ENCODE measurements at places on chromosomes 1 and 21. TPM values are rescaled to one million over a fixed set of nuclear protein-coding genes. Genes with fewer than 3 reads are reported as not detected.

KCNJ6 gene
- total RNA-seq, result 0.78 TPM

TRIM67 gene
- not detected for total RNA-seq

BLACAT1 gene
- total RNA-seq, result 3.8 TPM

FCRL4 gene
- total RNA-seq, result not detected

- DNase-seq, result no peak
Observed at GRCh38 chr1:159908031-159908940, 8.3 kb upstream of the CFAP45 start.

DNA sequence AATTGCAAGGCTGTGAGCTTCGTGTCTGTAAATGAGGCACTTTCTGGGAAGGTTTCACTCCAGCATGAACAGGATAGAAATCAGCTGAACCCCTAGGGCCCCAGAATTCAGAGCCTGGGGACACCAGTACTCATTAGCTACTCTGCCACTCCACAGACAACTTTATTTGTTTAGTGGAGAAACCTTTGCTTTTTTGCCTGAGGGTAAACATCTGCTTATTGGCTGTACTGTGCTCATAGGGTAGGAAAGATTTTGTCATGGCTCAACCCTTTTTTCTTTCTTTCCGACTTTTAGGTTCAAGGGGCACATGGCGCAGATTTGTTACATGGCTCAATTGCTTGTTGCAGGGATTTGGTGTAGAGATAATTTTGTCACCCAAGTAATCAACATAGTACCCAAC, 138.4 kb upstream of the BACE2 start:
- DNase-seq, result no peak

DNA sequence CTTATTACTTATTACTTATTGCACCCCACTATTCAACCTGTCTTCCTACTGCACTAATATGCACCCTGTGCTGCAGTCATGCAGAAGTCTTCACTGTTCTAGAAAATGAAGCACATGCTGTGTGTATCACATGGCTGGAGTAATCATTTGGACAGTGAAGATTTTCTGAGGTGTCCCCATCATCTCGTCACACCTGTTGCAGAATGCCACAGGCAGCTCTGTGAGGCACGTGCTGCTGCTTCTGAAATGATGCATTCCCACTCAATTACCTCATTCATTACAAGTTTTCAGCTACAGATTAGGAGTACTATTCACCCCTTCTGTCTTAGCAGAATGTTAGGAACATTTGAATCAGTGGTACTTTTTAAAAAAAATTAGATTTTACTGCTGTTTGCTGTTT, 325.7 kb upstream of the ST6GALNAC5 start:
- DNase-seq, result no peak

DNA sequence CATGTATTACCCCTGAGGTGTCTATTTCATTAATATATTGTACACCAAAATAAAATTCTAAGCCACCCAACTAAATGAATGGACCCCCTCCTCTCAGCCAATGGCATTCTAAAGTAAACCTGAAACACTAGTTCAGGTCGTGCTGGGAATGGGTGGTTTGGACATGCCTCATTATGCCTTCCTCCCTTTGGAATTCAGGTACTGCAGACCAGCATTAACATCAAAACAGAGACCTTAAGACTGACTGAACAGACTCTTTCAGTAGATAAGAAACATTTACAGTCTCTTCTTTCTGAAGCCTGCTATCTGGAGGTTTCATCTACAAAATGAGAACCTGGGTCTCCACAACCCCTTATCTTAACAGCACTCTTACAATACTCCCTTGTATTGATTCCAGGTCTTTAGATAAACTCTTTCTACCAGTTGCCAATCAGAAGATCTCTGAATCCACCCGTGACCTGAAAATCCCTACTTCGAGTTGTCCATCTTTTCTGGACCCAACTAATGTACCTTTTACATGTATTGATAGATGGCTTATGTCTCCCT, 93.6 kb downstream of the PKN2 start:
- DNase-seq, result no peak

DNA sequence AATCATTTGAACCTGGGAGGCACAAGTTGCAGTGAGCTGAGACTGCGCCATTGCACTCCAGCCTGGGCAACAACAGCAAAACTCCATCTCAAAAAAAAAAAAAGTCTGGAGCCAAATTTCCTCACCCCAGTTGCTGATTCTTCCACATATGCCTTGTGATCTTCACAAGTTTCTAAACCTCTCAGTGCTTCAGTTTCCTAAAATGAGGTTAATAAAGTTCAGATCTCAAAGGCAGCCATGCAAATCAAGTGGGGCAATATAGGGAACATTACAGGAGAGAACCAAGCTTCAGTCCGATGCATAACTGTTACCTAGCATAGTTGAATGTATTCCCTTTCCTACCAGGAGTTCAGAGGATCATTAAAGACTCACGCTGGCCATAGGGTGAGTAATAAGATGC, 4.8 kb downstream of the ITLN1 start:
- no peak for DNase-seq

DNA sequence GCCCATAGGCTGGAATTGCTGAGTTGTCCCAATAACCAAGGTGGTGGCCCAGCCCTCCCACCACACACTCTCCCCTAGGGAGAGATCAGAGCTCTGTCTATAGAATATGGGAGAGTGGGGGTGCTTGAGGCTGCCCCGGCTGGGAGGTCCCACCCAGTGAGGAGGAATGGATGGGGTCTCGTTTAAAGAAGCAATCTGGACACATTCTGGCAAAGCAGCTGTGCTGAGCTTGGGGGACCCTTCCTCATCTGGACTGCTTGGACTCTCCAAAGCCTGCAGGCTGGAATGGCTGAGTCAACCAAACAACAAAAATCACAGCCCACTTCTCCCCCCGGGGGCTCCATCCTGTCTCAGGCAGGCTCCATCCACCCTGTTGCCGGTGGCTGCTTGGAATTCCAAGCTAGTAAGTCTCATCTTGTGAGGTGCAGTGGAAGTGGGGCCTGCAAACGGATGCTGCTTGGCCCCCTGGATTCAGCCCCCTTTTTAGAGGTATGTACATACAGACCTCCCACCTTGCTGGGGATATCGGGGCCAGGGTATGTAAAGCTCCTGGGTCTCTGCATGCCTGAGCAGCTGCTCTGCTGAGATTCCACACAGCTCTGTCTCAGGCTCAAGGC, 67.1 kb upstream of the FAM78B start:
- no peak for DNase-seq

- no peak for DNase-seq
Observed at GRCh38 chr21:28827422-28827821, 165.3 kb downstream of the LTN1 start.

GRCh38 chr1:41861535-41862383, 57.0 kb downstream of the HIVEP3 start:
- no peak for DNase-seq

DNA sequence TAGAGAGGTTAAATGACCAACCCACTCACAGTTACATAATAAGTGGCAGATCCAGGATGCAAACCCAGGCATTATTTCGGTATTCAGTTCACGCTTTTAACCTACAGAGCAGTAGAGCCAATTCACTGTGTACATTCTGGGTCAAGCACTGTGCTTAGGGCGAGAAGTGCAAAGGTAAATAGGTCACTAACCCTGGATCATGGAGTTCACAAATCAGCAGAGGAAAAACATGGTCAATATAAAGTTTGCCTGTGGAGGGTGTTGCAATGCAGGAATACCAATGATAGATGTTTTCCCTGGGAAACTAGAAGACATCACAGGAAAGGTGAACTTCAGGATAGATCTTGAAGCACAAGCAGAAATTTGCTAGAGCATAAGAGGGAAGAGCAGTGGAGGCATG, 253.4 kb upstream of the NFIA start:
- DNase-seq, result no peak

- peak; percentile 38 for DNase-seq
Observed at GRCh38 chr1:233904633-233905415, at the start of gene SLC35F3. TSS of gene SLC35F3 (plus strand) at chr1:233904676.

DNA sequence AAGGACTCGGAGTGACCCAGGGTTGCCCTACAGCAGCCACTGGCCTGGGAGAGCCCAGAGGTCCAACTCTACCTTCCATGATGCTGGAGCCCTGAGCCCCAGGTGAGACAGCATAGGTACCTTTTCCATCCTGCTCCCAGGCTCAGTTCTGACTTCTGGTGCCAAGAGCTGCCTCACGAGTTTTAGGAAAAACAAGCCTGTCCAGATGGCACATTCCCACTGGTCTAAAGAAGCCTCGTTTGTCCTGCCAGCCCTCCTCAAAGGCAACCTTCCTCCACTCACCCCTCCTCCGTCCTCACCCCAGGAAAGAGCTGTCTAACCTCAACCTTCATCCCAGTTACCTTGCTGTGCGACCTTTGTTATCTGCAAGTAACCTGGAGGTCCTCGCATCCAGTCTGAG, 53.5 kb upstream of the PRELP start:
- no peak for DNase-seq

DNA sequence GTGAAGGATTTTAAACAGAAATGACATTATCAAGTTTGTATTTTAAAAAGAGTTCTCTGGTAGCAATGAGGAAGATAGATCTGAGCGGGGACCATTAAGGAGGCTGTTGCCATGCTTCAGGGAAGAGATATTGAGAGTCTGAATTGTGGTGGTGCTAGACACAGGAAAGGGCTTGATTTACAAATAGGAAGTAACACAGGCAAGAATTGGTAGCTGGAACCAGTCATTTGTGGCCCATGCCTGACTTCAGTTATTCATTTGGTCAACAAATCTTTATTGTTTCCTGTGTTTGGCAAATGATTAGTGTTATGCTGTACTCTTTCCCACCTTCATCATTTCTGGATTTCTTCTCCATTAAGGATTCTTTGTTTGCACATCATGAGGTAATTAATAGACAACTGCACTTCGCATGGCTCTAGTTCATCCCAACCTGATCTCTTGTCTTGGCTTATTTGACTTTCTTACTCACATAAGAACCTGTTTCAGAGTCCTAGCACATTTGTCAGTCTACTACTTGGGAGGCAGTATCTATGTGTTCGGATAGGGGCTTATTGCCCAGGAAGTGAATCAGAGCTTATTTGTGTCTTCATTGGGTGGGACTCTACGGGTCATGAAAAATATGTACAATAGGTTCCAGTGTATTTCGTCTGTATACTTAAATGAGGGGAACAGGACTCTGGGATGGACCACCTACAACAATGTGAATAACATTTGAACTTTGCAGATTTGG, 32.3 kb downstream of the EEIG2 start:
- no peak for DNase-seq

DNA sequence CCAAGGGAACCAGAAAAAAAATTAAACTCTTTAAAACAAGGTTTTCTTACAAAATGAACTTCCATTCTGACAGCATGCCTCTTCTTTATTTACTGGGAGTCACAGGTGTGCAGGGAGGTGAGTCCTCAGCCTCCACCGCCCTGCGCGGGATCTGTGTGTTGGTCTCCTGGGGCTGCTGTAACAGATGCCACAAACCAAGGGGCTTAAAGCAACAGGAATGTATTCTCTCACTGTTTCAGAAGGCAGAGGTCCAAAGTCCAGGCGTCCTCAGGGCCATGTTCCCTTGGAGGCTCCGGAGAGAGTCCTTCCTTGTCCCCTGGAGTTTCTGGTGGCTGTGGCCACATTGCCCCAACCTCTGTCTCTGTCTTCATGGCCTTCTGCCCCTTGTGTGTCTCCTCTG, 123.6 kb upstream of the C1orf174 start:
- DNase-seq, result no peak

DNA sequence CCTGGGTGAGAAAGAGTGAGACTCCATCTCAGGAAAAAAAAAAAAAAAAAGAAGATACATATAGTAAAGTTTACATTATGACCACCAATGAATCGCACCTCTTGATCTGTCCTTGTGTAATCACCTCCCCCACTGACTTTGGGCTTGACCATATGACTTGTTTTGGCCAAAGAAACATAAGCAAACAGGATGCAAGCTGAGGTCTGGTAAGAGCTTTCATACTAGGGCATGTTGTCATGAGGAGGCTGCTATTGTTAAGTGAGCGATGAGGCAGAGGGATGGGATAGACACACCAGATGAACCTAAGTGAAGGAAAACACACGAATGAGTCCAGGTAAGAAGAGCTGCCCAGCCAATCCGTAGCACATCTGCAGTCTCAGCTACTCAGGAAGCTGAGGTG, 10.7 kb downstream of the ENAH start:
- no peak for DNase-seq

DNA sequence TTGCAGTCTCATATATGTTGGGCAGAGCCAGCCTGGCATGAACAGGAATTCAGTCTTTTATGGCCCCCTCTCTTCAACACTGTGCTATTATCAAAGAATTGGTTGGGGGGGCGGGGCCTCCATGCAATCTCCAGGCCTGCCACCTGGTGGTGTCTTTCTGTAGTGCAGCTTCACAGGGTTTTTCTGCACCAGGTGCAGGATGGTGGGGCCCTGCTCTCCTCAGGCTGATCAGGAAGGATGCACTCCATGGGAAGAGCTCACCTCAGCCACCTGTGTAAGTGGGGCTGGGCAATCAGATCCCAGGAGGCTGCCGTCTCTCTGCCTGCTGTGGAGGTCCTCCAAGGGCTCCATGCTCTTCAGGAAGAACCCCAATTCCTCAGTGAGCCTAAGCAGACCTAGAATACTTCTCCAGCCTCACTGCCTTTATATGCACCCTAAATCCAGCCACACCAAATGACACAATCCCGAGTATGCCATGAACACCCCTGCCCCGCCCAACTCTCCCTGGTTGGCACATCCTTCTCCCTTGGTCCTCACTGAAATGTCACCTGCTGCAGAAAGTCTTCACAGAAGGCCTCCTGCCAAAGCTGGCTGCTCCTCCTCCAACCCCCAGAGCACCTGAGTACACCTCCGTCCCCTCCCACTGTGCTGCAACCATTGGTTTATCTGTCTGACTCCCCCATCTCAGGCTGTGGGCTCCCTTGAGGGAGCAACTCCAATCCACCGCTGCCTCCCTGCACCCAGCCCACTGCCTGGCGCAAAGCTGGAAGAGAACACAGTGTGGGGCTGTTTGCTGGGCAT, 16.5 kb downstream of the STK40 start:
- DNase-seq, result peak; percentile 46

GRCh38 chr1:60535713-60536112, 462.1 kb upstream of the C1orf87 start:
- DNase-seq, result no peak

DNA sequence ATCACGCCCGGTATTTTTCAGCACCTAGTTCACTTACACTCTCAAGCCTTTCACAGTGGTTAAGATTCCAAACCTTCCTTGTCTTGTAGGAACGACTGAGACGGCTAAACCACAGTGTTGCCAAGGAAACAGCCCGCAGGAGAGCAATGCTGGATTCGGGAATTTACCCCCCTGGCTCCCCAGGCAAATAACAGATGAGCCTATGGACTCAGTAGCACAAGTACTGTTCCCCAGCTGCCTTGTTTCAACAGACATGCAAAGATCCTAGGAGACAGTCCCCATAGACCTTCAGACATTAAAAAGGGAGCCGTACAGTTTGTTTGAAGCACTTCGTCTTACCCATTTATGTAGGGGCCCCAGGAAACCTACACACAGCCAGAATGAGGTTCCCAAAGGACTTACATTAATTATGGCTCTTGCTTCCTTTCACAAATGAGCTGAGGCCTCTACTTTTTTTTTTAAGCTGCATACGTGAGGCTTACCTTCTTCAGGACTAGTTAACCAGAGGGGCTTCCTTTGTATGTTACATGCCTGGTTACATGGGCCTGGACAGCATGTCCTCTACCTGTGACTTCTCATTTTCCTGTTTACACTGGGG, 2.7 kb downstream of the SNAPIN start:
- no peak for DNase-seq
